ENCODE measurements at places on chromosomes 11 and 22.

GRCh38 chr22:23268139-23268712 lies 87.9 kb downstream of the BCR start:
- DNase-seq = no peak

DNA sequence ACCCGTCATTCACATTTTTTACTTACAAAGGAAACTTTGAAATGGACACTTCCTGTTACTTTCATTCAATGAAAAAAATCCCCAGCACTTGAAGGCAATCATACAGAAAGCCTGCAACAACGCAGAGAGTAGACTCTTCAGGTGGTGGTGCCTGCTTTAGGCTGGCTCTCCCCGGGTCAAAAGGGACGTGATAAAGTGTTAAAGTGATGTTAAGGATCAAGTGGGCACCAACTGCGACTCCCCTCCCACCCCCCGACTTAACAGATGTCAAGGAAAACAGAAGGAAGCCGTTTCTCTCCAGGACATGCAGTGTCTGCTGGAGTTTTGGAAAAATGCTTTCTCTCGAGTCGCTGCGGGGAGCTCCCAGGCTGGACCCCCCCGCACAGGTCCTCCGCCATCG lies 414 bp upstream of the PNPLA3 start:
- no peak for DNase-seq

DNA sequence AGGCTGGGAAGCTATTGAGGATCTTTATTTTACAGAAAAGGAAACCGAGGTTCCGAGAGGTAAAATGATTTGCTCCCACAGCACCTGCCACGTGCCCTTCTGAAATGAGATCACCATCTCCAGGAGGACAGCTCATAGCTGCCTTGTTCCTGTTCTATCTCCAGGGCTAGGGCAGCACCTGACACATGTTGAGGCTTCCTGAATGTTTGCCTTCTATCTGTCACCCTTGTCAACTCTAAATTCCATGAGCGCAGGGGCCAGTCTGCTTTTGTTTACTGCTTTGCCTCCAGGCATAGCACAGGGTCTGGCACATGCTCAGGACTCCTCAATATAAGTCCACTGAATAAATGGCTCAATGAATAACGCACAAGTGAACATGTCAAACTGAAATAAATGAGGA lies 24.1 kb downstream of the ASCC2 start:
- no peak for DNase-seq

DNA sequence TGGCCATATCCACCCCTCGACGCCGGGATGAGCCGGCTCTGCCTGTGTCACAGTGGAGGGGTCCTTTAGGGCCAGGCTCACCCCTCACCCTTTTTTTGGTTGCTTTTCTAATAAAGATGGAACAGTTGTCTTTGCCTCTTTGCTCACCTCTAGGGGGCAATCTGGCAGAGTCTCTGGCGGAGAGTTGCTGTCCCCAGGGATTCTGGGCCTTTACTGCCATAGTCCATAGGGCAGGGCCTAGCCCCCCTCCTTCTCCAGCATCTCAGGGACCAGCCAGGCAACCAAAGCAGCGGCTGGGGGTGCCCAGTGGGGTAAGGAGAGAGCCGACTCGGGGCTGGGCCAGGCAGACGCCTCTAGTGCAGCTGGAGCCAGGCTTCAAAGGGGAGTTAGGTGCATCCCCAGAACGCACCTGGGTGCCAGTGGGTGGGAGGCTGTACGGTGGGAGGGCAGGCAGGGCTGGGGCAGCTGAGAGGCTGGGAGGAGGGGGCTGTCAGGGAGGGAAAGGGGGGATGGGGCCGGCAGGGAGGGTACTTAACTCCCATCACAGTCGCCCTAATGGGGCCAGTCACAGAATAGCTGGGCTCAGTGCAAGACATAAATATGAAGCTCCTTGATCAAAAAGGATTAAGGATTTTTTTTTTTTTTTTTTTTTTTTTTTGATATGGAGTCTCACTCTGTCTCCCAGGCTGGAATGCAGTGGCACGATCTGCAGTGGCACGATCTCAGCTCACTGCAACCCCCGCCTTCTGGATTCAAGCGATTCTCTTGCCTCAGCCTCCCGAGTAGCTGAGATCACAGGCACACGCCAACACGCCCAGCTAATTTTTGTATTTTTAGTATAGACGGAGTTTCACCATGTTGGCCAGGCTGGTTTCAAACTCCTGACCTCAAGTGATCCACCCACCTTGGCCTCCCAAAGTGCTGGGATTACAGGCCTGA lies 2.5 kb upstream of the SUSD2 start:
- DNase-seq = no peak

GRCh38 chr11:119626871-119627270 lies 102.1 kb downstream of the NECTIN1 start:
- DNase-seq = no peak

DNA sequence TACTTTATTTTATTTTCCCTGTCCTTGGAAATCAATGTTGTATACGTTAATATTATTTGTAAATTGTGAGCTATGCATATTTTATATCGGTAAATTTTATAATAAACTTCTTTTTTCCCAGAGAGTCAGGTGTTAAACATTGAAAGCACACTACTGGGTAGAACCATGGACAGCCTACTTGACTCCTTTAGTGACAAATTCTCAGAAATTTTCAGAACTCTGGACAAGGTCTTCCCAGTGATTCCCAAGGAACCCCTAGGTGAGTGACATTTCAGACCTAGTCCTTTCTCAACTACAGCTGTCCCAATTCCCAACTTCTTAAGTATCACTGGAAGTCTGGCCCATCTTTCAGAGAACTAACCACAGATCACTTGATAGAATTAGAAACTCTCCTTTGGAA lies 107.2 kb downstream of the RCN1 start:
- DNase-seq = no peak

DNA sequence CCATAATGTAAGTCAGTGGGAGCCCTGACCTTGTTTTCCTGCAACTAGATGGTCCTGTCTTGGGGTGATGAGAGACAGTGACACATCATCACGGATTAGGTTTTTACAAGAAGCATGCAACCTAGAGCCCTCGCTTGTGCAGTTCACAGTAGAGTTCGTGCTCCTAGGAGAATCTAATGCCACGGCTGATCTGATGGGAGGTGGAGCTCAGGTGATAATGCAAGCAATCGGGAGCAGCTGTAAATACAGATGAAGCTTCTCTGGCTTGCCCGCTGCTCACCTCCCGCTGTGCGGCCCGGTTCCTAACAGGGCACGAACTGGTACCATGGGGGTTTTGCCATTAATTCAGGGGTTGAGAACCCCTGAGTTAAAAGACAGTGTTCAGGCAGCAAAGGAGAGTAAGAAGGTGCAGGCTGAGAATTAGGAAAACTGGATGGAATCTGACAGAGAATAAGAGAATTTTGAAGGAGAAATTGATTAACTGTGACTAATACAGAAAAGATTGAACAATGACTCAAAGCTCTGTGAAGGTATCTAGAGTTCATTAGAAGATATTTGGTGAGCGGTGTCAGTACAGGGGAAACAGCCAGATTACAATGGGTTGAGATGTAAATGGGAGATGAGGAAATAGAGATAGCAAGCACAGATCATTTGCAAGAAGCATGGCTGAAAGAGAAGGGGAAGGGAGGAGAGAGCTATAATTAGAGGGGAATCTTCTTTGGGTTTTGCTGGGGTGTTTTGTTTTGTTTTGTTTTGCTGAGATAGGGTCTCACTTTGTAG lies 21.0 kb downstream of the WEE1 start:
- DNase-seq = no peak

DNA sequence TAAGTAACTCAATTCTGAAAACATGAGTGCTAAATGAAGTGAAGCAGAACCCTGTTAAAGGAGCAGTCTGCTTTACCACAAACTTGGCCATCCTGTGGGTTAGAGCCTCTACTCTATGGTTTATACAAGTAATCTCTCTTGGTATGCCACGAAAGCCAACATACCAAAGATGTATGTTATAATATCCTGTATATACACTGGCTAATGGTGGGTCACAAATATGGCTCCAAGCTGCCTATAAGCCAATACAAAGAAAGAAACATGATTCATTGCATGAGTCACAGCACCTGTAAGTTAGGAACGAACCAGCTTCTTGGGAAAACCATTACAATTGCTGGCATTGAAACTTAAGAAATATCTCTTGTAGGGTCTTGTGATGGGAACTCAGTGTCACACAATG lies 16.1 kb downstream of the XRRA1 start:
- no peak for DNase-seq

DNA sequence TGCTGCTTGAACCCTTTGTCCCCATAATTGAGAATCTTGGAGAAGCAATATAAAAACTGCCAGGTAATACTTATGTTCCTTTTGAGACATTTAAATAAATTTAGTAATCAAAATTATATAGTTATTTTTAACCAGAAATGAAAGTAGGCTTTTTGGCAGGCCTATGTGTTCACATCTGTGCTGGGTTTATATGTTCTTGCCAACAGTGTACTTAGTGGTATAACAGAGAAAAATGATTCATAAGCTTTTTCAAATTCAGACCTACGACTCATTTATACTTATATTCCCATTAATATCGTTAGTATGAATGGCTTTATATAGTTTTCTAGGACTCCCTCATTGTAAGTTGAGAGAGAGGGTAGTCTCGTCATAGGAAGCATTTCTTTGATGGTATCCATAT lies 79.0 kb downstream of the DDX10 start:
- no peak for DNase-seq

DNA sequence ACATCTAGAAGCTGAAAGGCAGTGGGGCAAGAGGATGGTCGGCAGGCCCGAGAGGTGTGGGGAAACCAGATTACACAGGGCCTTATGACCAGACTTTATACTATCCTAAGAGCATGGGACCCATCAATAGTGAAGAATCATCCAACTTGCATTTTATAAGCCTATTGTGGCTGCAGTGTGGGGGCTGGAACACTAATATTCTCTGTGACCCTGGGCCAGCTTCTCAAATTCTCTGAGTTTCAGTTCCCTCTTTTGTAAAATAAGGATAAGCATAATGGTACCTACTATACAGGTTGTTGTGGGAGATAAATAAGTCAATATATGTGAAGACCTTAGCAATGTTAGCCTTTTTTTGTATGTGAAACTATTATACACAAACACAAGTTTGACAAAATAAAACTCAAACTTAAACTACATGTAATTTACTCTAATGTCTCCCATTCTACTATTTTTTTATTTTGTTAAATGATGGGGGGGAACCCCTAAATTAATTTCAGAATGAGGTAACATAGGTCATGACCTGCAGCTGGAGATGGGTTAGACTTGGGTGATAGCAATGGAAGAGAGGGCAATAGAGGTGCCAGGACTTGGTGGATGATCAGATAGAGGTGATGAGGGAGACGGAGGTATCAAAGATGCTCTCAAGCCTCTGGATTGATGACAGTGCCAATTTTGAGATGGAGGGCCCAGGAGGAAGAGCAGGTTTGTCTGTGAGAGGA lies 30.1 kb downstream of the SMCO4 start:
- DNase-seq = no peak

DNA sequence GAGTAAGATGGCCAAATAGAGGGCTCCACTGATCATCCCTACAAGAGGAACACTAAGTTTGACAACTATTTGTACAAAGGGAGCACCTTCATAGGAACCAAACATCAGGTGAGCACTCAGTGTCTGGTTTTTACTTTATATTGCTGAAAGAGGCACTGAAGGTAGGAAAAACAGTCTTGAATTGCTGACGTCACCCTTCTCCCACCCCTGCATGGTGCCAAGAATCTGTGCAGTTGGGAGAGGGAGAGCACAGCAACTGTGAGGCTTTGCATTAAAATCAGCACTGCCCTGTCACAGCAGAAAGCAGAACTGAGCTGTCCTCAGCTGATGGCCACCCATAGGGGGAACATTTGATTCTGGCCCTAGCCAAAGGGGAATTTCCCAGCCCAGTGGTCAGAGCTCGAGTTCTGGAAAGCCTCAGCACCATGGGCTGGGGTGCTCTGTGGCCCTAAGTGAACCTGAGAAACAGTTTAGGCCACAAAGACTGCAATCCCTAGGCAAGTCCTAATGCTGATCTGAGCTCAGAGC lies 37.9 kb downstream of the PIWIL3 start:
- DNase-seq = no peak

DNA sequence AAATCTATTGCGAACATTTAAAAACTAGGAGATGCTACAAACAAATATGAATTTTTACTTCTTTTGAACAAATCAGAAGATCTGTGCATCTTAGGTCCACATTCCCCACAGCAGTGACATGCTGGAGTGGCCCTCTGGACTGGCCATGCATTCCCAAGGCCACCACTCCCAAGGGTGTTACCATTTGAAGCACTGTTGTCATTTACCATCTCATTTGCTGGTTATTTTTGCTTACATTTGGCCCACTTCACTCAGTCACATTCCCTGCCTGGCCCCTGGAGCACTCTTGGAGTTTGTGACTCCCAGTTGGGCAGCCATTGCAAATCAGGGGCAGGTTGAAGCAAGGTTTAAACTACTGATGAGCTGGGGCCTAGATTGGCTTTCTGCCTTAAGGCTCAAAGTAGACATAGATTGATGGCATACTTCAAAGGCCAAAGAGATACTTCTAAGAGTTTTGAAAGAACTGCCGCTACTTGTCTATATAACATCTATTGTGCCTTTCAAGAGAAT lies 8.5 kb upstream of the ZNRF3 start:
- no peak for DNase-seq

GRCh38 chr11:117842131-117842941 lies 17.8 kb upstream of the FXYD2 start:
- no peak for DNase-seq

DNA sequence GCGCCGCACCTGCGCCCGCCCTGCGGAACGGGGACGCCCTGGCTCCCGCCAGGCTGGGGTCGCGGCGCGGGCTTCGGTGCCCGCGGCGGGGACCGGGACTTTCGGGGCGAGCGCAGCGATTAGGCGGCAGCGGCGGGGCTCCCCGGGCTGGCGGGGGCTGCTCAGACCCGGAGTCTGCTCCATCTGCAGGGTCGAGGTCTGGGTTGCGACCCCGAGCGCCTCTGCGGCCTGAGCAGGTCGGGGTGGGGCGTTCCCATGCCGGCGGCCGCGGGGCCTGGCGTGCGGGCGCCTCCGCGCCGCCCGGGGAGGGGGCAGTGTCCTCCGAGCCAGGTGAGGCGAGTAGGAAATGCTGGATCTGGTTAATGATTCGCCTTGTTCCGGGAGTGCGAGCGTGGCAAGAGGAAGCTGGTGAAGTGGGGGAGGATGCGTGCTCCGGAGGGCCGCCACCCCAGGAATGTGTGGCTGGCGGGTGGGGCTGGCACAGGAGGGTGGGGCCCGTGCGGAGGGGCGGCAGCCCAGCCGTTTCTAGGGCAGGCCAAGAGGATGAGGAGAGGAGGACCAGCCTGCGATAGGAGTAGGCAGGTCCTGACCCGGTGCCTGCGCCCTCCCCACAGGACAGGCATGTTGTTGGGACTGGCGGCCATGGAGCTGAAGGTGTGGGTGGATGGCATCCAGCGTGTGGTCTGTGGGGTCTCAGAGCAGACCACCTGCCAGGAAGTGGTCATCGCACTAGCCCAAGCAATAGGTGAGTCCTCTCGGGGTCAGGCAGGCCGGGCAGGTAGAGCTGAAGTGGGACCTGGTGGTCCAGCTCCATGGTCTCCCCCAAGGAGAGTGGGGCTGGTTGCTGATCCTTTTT lies 606 bp downstream of the RASSF7 start:
- no peak for DNase-seq

DNA sequence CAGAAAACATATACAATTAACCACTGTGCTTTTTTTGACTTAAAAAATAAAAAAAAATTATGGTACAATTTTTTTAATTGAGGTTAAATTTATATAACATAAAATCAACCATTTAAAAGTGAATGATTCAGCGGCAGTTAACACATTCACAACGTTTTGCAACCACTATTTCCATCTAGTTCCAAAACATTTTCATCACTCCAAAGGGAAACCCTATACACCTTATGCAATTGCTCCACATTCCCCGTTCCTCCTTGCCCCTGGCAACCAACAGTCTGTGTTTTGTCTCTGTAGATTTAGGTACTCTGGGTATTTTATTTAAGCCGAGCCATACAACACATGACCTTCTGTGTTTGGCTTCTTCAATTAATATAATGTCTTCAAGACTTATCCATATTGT lies 15.3 kb downstream of the DDI1 start:
- DNase-seq = no peak

Data from anterior cingulate cortex (tissue), 58 donors.